Cerebellar cortex (tissue), 1 donor: ENCODE measurements at places on chromosomes 2 and 18.

GRCh38 chr18:24914171-24914525 lies 437.8 kb downstream of the ZNF521 start:
- no peak for DNase-seq

- no peak for DNase-seq
These were observed 888.6 kb upstream of the NRXN1 start for GRCh38 chr2:51920509-51920908.

DNA sequence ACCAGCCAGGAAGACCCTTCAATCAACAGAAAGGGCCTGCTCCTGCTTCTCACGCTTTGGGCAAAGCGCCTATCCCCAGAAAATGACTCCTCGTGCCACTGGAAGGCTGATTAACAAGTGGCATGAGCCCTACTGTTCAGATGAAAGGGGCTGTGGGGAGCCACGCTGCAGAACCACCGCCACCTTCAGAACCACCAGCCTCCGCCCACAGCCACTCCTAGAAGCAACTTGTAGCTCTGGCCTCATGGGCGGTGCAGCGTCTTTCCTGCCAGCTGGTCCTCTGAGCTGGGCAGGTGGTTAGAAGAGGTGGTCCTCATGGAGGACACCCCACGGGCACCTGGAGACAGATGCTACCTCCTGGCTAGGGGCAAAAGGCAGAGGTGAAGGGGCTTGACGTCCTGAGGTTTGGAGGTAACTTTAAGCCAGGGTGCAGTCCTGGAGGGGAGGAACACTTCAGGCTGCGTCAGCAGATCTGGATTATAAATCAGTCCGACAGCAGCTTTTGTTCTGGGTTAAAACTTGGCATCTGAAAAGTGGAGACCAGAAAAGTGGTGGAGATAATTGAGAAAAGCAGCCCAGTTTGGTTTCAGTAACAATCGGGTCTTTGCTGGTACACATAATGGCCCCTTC lies 861 bp upstream of the SEMA4C start:
- peak; percentile 58 for DNase-seq

- DNase-seq: no peak
These were observed 247.8 kb downstream of the TXNL1 start for GRCh38 chr18:56390626-56391025.

- DNase-seq: no peak
These were observed 411.8 kb downstream of the SOX11 start for GRCh38 chr2:6103949-6104348.

DNA sequence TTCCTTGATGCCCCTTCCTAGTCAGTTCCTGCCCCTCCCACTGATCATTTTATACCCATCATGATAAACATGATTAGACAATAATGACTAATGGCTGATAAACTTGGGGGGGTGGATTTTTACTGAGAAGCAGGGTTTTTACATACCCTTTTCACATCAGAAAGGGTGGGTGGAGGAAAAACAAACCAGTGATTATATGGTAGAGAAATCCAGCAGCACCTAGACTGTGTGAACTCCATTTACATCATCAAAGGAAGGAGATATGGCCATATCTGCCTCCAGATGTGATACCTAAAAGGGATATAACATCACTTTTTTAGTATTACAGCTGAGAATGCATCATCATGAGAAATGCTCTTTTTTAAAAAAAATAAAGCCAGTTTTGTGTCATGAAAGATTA lies 89.9 kb downstream of the ANKRD12 start:
- DNase-seq: no peak

- no peak for DNase-seq
These were observed 1577.7 kb upstream of the ACVR2A start for GRCh38 chr2:146267093-146267492.

DNA sequence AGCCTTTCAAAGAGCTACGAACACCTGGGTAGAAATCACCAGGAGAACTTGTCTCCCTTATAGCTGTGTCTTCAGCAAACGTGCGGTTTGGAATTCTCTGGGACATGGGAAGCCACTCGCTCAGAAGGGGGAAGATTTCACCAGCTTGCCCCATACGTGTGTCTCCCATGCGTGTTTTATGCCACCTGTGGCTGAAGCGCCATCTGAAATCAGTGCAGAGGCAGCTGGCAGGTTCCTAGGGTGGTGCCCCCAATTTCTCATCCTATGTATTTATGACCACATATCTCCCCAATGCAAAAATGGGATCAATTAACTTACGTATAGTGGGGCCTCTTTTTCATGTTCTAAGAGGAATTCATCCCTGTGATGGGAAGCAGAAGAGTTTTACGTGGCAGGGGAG lies 81.6 kb downstream of the TPO start:
- no peak for DNase-seq

GRCh38 chr18:30386624-30387023 lies 655.9 kb downstream of the DSC3 start:
- DNase-seq: no peak

GRCh38 chr2:38474715-38475566 lies 97.9 kb upstream of the ATL2 start:
- no peak for DNase-seq

- DNase-seq: no peak
These were observed 36.7 kb upstream of the TTC39C start for GRCh38 chr18:23977719-23978483.

GRCh38 chr18:79944126-79944731 lies 7.2 kb downstream of the SLC66A2 start:
- DNase-seq: no peak

- peak; percentile 38 for DNase-seq
These were observed 97.7 kb downstream of the TWIST2 start for GRCh38 chr2:238945433-238946150.

GRCh38 chr2:124395961-124396360 lies 370.9 kb downstream of the CNTNAP5 start:
- DNase-seq: no peak

- no peak for DNase-seq
These were observed 41.6 kb downstream of the ACKR3 start for GRCh38 chr2:236610991-236611821.
